ENCODE measurements at places on chromosomes 5 and 9. TPM values are rescaled to one million over a fixed set of nuclear protein-coding genes. Genes with fewer than 3 reads are reported as not detected.

RRAGA gene
- 61.4 TPM for total RNA-seq

C1QTNF3 gene
- 0.60 TPM for total RNA-seq

VPS13A gene
- total RNA-seq: 13.4 TPM

INSL6 gene
- not detected for total RNA-seq

ALDH1B1 gene
- total RNA-seq: 21.1 TPM

PCAT7 gene
- 0.23 TPM for total RNA-seq

PCDHGB2 gene
- total RNA-seq: 1.6 TPM

Data from smooth muscle cell of the coronary artery (primary cell).